ENCODE measurements at places on chromosomes 4 and X. TPM values are rescaled to one million over a fixed set of nuclear protein-coding genes. Genes with fewer than 3 reads are reported as not detected.

The VEGFC gene
- total RNA-seq, result 13.7 TPM

The RAB9A gene
- total RNA-seq, result 25.1 TPM

The TGIF2LX gene
- total RNA-seq, result not detected

The MAGEB2 gene
- not detected for total RNA-seq

The TRMT10A gene
- total RNA-seq, result 12.5 TPM

The ARR3 gene
- not detected for total RNA-seq

The FAM47A gene
- total RNA-seq, result not detected

The SH3D19 gene
- 41.7 TPM for total RNA-seq

The PLXNB3 gene
- total RNA-seq, result 42.8 TPM

The F8A3 gene
- 3.5 TPM for total RNA-seq

The AMER1 gene
- total RNA-seq, result 7.6 TPM

The NPY2R gene
- not detected for total RNA-seq
